ENCODE measurements at places on chromosomes 5 and 9. TPM values are rescaled to one million over a fixed set of nuclear protein-coding genes. Genes with fewer than 3 reads are reported as not detected.
A peak's percentile ranks its signal among the peaks of the same experiment; 100 is the strongest.

DNA sequence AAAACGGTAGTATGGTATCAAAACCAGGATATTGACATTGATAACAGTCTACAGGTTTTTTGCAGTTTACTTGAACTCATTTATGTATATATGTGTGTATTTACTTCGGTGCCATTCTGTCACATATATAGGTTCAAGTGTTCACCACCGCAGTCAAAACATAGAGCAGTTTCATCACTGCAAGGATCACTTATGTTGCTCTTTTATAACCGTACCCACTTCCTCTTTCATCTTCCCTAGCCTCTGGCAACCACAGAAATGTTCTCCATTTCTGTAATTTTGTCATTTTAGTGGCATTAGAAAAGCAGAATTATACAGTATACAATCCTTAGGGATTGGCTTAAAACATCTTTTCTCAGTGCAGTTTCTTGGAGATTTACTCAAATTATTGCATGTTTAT is 90.3 kb downstream of the SH3GL2 start:
- DNase-seq = no peak

- DNase-seq = no peak
Measured at GRCh38 chr9:128182893-128183588, 8.3 kb downstream of the CIZ1 start.

DNA sequence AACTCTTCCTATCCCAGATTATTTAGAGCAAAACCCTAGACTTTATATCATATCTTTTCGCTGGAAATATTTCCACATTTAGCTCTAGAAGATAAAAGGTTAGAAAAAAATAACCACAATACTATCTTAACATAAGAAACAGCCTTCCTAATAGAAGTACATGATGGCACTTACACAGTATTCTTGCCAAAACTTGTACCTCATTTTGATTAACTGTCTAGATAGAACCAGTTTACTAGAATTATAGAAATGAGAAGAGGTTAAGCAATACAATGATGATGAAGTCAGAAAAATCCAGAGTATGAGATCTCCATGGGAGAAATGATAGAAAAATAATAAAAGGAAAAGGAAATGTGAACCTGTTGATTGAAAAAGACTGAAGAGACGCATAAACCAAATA is 63.1 kb downstream of the SLC12A2 start:
- no peak for DNase-seq

- peak; percentile 90 for DNase-seq
Measured at GRCh38 chr9:100602342-100602801, 24.5 kb downstream of the CAVIN4 start.

- no peak for DNase-seq
Measured at GRCh38 chr5:157516626-157517325, 56.8 kb downstream of the NIPAL4 start.

GRCh38 chr5:35996076-35996475 is 4.9 kb upstream of the UGT3A1 start:
- DNase-seq = no peak

- peak; percentile 88 for DNase-seq
Measured at GRCh38 chr5:154647114-154647760, 107.9 kb upstream of the LARP1 start.

GRCh38 chr5:16140944-16141343 is 38.6 kb downstream of the MARCHF11 start:
- DNase-seq = no peak

GRCh38 chr5:1218351-1219080 is 6.7 kb upstream of the SLC6A18 start:
- DNase-seq = no peak

GRCh38 chr9:116202219-116202912 is 48.8 kb downstream of the PAPPA start:
- DNase-seq = no peak

DNA sequence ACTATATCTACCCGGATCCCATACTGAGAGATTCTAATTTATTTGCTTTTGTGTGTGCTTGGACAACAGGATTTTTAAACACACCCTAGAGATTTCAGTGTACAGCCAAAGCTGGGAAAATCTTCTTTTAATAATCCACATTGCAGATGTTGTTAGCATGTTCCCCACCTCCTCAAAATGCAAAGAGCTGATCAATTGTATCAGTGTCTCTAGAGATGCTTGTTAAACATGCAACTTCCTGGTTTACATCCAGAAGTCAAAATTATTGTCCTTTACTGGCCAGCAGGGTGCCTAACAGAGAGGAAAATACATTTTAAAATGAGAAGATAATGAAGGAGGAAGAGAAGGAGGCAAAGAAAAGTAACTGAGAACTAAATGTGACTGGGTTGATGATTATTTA is 793.3 kb downstream of the SEMA5A start:
- no peak for DNase-seq

DNA sequence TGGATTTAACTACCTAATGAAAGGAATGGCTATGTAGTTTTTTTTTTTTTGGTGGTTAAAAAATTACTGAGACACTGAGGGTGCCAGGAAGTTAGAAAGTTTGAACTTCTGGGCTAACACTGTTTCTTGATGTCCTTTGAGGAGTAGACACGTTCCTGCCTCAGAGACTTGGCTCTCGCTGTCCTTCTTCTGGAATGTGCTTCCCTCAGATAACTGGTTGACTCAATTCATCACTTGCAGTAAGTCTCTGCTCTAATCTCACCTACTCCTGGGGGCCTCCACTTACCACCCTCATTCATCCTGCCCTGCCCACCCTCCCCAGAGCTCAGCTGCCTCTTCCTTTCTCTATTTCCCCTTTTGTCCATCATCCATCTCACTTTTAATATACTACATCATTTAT is 167.0 kb downstream of the YTHDC2 start:
- DNase-seq = no peak

GRCh38 chr5:129691220-129691619 is 56.7 kb upstream of the MINAR2 start:
- DNase-seq = no peak

DNA sequence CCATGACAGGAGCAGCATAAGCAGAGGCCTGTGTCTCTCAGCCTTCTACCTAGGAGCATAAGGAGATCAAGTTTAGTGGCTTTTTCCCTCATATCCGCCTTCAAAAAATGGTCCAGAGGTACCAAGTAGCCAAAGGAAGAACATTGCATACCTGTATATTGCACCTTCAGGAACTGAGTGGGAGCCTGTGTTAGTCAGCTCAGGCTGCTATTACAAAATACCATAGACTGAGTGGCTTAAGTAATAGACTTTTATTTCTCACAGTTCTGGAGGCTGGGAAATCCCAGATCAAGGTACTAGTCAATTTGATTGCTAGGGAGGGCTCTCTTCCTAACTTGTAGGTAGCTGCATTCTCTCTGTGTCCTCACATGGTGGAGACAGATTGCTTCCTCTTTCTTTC is 597.4 kb upstream of the PTGER4 start:
- no peak for DNase-seq

DNA sequence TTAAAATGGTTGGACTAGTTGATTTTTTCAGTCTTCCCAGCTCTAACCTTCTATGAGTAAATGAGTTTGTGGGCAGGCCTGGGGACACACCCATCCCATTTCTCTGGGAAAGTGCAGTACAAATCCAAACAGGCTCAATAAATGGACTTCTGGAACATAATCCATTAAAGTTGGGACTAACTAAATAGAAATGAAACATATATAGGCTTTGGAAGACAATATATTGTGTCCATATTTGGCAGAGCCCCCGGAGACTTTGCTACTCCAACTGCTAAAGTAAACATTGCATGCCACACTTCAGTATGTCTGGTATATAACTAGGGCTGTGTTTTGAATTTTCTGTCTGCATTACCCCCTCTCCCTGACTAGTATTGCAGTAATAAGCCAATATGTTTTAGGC is 191.4 kb upstream of the DAB2 start:
- no peak for DNase-seq

GRCh38 chr9:75707191-75707590 is 183.3 kb upstream of the PCSK5 start:
- DNase-seq = no peak

- no peak for DNase-seq
Measured at GRCh38 chr5:3339798-3340115, 255.9 kb upstream of the IRX1 start.

DNA sequence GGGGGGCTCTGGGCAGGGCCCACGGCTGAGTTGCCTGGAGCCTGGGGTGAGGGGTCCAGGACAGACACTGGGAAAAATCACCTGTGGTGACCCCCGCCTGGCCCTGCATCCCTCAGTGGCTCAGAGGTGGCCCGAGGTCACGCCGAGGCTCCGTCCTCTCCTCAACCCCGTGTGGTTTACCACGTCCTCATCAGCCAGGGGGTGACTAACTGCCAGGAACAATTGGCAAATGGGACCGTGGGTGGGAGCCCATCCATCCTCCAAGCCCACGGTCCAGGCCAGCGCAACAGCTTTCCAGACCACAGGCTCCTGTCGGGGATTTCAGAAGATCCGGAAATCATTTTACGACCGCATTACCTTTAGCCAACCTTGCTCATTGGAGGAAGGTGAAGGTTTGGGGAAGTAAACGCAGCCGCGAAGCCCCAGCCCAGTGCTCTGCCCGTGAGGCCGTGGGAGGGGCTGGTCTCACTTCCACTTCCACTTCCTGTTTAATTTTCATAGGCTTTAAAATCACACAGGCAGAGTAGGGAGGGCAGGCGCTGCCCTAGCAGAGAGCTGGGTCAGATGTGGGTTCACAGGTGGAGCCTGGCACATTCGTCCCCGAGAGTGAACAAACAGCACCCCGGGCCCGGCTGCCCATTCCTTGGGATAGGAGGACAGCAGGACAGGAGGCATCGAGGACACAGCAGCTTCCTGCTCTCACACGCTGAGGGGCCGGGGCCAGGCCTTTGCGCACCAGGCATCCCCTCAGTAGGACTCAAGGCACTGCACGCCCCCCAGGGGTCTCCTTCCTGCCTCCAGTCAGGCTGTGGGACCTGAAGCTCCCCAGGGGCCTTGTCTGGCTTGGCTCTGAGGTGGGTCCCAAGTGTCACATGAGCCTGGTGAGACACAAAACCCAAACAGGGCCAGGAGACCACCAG is 19.8 kb upstream of the SLC9A3 start:
- no peak for DNase-seq

- DNase-seq = no peak
Measured at GRCh38 chr5:113266913-113267227, 167.9 kb downstream of the TSSK1B start.

DNA sequence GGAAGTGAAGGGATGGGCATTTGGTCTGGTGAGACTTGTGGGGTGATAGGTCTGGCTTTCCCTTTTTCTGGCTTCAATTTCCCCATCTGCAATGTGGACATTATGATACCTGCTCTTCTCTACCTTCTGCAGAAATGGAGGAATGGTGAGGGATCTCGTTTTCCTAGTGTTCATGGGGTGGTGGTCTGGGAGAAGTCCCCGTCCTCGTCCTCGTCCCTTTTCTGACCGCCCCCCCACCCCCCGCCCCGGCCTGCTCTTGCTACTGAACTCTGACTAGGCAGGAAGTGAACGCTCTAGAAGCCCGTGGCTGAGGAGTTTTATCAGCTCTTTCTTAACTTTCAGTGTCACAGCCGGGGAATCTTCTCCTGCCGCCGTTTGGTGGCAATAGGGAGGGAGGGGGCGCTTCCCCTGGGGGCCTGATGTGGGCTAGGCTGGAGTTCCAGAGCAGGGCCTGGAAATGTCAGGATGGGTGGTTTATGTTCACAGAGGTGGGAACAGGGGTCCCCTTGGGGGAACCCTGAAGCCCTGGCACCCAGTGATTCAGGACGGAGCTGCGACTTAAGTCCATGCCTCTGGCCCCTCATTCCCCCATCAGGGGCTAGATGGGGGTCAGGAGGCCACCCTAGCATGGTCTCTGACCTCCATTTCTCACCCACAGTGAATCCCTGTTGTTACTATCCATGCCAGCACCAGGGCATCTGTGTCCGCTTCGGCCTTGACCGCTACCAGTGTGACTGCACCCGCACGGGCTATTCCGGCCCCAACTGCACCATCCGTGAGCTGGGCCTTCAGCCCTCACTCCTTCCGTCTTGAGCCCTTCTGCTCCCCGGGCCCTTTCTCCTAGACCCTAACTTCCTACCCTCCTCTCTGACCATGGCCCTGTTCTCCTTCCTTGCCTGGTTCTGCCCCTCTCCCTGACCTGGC is 6.7 kb downstream of the PTGS1 start:
- no peak for DNase-seq

- peak; percentile 54 for DNase-seq
Measured at GRCh38 chr5:125194883-125195282, 448.4 kb upstream of the ZNF608 start.

GRCh38 chr5:149257131-149257530 is 14.5 kb upstream of the AFAP1L1 start:
- DNase-seq = no peak

NOXA1 gene
- total RNA-seq = 0.59 TPM

CDC14B gene
- 52.1 TPM for total RNA-seq

TAL2 gene
- total RNA-seq = not detected

ZNF169 gene
- 7.4 TPM for total RNA-seq

PSD2 gene
- 0.10 TPM for total RNA-seq

SOWAHA gene
- 0.52 TPM for total RNA-seq

PARP8 gene
- total RNA-seq = 25.0 TPM
